ENCODE measurements at places on chromosomes 5 and 9. TPM values are rescaled to one million over a fixed set of nuclear protein-coding genes. Genes with fewer than 3 reads are reported as not detected.

Gene AQP7
- total RNA-seq: not detected

Gene ITGA1
- 6.6 TPM for total RNA-seq

Gene ZDHHC21
- total RNA-seq: 4.8 TPM

Gene SEMA5A
- 8.9 TPM for total RNA-seq

Gene PALM2AKAP2
- total RNA-seq: 11.8 TPM

Gene TMEFF1
- 68.2 TPM for total RNA-seq

Gene AFAP1L1
- 4.7 TPM for total RNA-seq

Gene NAIP
- total RNA-seq: 4.7 TPM

Gene ISL1
- total RNA-seq: 0.19 TPM

All from H1 (cell line).